Endothelial cell of umbilical vein (primary cell): ENCODE measurements at places on chromosomes 13 and 19. TPM values are rescaled to one million over a fixed set of nuclear protein-coding genes. Genes with fewer than 3 reads are reported as not detected.

DNA sequence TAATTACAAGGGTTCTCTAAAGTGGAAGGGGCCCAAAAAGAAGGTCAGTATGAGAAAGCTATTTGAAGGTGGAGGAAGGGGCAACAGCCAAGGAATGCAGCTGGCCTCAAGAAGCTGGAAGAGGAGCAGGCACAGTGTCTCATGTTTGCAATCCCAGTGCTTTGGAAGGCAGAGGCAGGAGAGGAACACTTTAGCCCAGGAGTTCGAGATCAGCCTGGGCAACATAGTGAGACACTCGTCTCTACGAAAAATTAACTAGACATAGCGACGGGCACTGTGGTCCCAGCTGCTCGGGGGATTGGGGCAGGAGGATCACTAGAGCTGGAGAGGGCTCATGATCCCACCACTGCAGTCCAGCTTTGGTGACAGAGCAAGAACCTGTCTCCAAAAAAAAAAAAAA lies 656 bp upstream of the NEK3 start:
- DNase-seq = no peak

- no peak for DNase-seq
These were observed 9.6 kb downstream of the CYP2F1 start for GRCh38 chr19:41123716-41124294.

DNA sequence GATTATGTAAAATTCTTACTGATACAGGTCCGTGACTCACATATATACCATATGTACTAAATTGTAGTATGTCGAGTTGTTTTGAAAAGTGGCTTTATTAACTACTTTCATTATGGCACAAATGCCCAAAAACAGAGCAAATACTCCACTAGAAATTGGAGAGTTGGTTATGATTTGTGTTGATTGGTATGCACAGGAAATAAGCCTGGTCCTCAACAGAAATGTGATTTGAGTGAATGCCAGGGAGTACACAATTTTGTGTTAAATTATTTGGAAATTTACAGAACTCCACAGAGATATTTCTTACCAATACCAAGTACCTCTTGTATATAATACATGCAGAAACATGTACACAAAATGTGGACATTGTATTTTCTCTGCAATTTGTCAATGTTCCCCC lies 676.7 kb downstream of the PCDH9 start:
- no peak for DNase-seq

DNA sequence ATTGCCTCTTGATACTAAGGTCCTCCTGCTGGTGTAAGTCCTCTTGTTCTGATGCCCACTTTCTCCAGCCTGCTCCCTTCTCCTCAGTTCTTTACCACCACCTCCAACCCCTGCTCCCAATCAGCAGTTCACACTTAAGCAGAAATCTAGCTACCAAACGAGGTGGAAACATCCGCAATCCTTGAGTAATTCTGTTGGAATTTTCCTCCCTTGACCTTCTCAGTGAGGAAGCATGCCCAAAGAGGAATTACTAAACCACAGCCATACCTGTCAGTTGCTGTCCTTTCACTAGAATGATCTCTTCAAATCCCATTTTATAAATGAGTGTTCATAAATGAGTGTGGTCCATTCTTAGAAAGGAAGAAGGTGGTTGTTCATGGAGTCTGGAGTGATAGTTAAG lies 289.9 kb downstream of the DACH1 start:
- no peak for DNase-seq

DNA sequence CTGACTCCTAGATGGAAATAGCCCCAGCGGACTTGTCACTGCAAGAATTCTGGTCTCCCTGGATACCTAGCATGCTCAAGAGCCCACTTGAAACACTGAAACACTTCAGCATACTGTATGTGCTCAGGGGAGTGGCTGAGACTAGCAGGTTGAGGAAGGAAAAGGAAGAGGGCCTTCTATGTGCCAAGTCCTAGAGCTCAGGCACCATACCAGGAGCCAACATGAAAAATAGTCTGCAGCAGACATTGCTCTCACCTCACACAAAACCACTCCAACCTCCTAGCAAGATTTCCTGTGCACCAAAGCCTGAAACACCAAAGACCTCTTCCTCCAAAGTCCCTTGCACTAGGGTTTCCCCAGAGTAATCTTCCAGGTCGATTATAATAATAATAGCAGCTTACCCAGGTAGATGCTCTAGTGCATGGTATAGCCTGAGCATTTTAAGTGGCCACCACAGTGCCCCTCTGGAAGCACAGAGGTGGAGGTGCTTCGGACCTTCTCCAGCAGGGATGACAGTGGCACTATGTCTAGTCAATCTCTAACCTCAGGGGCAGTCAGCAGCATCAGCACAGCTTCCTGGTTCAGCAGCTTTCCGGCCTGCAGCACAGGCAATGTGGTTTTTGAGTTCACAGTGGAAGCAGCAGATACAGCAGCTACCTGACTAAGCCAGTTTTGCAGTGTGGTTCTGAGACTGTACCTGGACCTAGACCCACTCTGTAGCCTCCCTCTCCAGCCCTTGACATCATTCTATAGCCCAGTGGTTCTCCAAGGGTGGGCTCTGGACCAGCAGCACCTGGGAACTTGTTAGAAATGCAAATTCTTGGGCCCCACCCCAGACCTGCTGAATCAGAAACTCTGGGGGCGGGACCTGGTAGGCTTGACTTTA lies 45.6 kb upstream of the UBE2L5 start:
- no peak for DNase-seq

GRCh38 chr13:37747071-37747612 lies 122.4 kb downstream of the TRPC4 start:
- DNase-seq = peak; percentile 84

GRCh38 chr13:44221657-44222056 lies 152.0 kb upstream of the SERP2 start:
- DNase-seq = no peak

- no peak for DNase-seq
These were observed 4.8 kb downstream of the TNFSF9 start for GRCh38 chr19:6535558-6536137.

PRTN3 gene
- not detected in 2 replicates for polyA plus RNA-seq

LENG9 gene
- polyA plus RNA-seq = 0.97 and 1.5 TPM in 2 replicates

SIAH3 gene
- polyA plus RNA-seq = 0.02 and 0.03 TPM in 2 replicates

FFAR1 gene
- not detected in 2 replicates for polyA plus RNA-seq
